ENCODE measurements at places on chromosomes 2 and 18.

DNA sequence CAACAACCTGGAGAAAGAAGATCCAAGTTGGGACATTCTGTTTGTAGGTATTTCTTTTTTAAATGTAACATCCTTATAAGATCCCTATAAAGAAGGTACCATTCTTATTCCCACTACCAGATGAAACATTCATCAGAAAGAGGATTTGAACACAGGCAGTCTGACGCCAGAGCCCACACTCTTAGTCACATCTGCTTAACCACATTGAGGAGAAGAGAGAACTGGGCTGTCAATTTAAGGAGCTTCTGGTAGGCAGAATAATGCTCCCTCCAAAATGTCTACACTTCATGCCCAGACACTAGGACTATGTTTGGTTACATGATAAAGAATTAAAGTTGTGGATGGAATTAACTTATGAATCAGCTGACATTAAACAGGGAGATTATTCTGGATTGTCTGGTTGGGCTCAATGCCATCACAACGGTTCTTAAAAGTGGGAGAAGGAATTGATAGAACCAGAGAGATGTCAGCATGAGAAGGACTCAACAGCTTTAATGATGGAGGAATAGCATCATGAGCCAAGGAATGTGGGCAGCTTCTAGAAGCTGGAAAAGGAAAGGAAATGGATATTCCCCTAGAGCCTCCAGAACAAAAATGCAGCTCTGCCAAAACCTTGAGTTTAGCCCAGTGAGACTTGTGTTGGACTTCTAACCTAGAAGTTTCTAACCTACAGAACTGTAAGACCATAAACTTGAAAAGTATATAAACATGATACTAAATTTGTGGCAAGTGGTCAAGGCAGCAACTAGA lies 82.2 kb downstream of the KLF7 start:
- DNase-seq = no peak

DNA sequence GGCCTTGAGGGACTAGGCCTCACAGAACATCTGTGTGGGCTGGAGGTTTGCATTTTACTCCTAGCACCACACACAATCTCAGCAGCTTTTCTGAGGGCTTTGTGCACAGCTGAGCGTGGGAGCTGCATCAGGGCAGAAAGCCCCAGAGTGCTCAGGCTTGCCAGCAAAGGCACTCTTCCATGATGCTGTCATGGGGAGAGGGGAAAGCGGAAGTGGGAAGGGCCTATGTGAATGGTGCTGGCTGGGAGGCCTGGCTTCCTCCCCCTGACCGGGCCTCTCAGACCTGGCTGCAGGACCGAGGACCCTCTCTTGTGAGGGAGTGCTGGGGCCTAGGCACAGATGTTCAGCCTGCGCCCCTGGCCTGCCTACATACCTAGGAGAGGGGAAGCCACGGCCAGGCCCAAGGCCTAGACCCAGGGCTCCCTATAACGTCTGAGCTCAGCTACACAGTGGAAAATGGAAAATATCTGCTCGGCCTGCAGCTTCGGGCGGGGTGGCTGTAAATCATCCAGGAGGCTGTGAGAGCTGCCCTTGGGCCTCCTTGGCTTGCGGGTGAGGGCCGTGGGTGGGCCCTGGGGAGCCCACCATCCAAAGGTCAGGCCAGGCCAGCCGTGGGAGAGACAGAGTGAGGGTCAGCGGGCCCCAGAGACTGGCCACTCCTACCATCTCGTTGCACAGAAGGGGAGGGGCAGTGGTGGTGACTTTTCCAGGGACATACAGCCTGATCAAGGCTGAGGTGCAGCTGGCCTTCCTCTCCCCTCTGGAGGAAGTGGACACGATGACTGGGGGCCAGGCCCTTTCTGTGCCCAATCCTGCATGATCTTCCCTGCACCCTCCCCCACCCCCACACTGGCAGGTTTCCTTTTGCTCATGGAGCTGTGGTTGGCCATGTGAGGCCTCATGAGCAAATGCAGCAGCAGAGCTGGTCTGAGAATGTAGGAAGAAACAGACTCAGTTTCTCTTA lies 22.8 kb downstream of the GLI2 start:
- DNase-seq = no peak

DNA sequence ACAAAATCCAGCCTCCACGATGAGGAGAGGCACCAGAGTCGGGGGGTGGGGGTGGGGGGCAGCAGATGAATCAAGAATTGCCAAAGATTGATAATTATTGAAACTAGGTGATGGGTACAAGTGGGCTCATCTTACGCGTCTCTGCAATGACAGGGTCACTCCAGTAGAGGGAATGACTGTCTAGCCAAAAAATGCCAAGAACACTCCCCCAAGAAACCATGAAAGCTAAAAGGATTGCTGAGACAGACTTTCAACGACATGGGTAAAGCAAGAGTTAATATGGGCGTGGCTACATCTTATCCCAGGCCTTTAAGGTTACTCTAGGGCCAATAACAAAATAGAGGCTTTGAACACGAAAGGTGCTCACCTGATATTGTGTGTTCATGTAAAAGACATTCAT lies 86.5 kb downstream of the STK39 start:
- no peak for DNase-seq

DNA sequence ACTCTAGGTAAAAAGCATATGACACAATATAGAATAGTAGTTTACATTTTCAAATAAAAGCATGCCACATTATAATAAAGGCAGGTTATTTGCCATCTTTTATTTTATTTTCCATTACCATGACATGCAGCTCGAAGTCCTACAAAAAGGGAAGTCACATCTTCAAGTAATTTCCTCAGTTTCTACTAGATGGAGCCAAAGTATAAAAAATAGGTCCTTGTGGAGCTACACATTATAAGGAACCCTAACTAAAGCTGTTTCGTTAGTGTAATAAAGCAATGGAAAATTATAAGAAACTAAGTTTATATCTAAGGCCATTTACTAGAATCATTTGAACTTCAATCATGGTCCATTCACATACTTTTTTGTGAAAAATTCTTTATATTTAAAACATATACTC lies 674.5 kb downstream of the KCNJ3 start:
- no peak for DNase-seq

- no peak for DNase-seq
Observed at GRCh38 chr18:22494771-22495170, 77.1 kb upstream of the CTAGE1 start.

GRCh38 chr18:11245879-11246278 lies 96.5 kb upstream of the PIEZO2 start:
- DNase-seq = no peak

GRCh38 chr2:26627350-26628105 lies 13.6 kb downstream of the CIB4 start:
- no peak for DNase-seq

DNA sequence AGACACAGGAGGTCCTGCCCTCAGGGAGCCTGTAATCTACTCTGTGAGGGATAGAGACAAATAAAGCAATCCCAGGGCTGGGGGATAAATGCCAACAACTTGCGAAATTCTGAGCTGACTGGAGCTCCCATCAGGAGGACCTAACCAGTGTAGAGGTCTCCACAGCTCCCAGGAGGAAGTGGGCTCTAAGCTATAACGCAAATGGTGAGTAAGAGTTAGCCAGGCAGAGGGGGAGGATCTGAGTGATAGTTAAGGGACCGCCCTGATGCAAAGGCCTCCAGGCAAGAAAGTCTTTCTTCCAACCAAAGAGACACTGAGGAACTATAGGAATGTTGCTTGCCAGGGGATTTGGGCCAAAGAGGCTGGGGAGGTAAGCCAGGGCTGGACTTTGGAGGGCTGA lies 16.0 kb upstream of the ZNF532 start:
- DNase-seq = no peak

- no peak for DNase-seq
Observed at GRCh38 chr2:168961450-168962229, 60.5 kb downstream of the G6PC2 start.

DNA sequence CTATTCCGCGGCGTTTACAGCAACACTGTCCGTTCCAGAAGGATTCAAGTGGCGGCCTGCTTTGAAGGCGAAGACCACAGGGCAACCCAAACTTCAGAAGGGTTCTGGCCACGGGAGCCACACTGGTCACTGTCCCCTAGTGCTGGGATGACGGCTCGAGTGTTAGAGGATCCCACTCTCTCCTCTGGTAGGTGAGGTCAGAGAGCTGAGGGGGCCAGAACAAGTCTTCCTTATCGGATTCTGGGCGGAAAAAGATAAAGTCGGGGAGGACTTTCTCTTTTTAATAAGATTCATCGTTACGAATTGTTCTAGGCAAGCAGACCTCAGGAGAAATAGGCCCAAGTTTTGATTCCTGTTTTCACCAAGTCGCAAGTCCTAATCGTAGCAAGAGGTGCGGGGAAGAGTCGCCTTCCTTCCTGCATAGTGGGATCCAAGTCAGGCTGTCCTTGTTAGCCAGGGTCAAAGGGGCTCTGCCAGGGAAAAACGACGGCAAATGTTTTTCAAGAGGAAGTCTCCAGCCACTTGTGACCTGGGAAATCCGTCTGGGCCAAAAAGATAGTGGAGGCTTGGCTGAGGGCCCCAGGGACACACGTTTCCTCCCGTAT lies 864 bp upstream of the MYL12A start:
- DNase-seq = no peak

DNA sequence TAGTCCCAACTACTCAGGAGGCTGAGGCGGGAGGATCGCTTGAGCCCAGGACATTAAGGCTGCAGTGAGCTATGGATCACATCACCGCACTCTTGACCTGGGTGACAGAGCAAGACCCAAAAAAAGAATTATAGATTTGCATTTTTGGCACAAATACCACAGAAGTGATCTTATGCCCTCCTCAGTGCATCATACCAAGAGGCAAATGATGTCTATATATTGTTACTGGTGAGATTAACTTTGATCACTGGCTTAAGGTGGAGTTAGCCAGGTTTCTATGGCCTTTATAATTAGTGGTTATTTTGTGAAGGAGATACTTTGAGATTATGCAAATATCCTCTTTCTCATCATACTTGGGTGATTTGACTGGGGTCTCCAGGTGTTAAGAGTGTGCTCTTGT lies 22.1 kb upstream of the CATIP start:
- no peak for DNase-seq

DNA sequence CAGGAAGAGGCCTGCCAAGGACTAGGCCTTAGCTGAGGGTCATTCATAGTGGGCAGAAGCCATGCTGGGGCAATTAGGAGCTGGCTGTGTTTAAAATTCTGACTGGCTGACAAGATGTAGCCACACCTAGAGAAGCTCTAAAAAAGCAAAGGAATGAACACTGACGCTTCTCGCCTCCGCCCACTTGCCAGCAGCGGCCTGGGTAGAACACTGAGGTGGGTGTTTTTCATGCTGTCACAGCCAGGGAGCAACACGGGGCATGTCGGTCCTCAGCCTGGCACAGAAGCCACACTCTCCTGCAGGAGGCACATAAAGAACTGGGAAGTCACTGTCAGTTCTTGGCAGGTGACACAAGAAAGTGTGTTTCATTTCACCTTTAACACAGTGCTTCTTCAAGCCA lies 10.4 kb downstream of the CHST10 start:
- no peak for DNase-seq

DNA sequence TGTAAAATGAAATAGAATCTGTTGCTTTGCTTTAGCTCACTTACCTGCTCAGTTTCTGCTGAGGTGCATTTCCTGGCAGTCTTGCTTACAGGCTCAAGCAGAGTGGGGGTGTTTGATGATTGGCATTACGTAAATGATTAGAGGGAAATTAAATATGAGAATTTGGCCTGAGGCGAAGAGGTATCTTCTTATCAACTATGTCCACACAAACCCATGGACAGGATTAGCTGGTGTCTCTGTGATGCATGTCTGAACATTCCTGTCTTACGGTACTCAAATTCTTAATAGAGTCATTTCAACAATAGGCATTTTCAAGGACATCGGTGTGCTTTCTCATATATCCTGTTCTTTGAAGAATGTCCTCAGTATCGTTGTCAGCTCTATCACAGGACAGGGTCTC lies 102.1 kb downstream of the PRPF40A start:
- DNase-seq = no peak

- no peak for DNase-seq
Observed at GRCh38 chr2:174335254-174335987, 667 bp downstream of the SP9 start.

GRCh38 chr18:73990258-73990657 lies 157.4 kb downstream of the FBXO15 start:
- DNase-seq = no peak

DNA sequence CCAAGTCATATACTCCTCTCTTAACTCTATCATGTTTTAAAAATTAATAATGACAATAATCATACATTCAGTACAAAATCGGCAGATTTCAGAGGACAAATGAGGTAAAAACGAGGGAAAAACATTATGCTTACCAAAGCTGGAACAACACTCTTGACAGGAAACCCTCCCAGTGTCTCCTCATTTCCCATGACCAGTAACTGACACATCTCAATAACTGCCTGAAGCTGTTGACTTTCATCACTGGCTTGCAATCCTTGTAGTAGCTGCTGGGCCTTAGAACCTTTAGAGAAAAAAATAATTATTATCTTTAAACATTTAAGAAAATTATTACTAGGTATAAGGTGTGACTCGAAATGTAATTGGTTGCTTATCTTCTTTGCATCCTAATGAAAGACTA lies 103.6 kb downstream of the TRIP12 start:
- no peak for DNase-seq

DNA sequence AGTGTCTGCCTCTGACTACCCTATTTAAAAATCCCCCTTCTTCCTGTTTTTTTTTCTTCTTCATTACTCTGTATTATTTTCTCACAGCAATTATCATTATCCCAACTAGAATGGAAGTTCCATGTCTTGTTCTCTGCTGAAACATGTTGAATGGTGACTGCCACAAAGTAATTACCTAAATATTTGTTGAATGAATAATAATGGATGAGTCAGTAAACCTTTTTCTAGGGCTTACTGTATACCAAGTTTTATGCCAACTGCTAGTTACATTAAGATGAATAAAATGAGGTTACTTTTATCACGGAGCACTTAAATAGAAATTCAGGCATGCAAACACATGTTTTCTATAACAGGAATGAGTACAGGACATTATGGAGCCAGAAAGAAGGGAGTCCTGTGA lies 490.6 kb downstream of the THSD7B start:
- DNase-seq = no peak

DNA sequence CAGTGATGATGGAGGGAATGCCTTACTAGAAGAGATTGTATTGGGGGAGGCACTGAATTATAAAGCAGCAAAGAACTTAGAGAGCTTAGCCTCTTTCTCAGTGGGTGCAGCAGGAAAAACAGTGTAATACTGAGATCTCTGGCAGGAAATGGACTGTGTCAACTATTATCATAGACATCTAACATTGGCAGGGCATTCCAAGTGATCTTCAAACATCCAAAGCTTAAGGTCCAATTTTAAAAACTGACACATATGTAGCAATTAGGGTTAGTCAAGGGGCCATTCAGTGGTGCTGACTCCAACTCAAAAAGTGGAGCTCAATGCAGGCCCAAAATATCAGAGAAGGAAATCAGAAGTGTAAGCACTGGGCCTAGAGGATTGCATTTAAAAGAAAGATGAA lies 106.6 kb upstream of the DDX18 start:
- DNase-seq = no peak

- no peak for DNase-seq
Observed at GRCh38 chr2:121707920-121708361, 28.7 kb downstream of the NIFK start.

DNA sequence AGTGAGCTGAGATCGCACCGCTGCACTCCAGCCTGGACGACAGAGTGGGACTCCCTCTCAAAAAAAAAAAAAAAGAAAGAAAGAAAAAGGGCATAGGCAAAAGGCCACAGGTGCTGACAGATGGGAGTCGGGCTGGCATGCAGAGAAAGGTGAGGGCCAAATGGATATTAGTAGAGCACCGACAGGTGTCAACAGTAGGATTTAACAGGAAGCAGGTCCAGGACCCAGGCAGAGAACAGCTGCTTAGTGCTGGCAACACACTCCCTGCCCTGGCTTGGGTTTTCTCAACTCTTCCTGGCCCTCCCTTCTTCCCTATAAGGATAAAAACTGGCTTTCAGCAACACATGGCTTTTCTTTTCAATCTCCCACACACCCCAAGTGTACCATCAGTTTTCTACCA lies 84.9 kb downstream of the MRO start:
- DNase-seq = no peak

GRCh38 chr2:202038471-202039277 lies 5.0 kb downstream of the FZD7 start:
- no peak for DNase-seq
